ENCODE measurements at places on chromosomes 1 and 21. TPM values are rescaled to one million over a fixed set of nuclear protein-coding genes. Genes with fewer than 3 reads are reported as not detected.

DNA sequence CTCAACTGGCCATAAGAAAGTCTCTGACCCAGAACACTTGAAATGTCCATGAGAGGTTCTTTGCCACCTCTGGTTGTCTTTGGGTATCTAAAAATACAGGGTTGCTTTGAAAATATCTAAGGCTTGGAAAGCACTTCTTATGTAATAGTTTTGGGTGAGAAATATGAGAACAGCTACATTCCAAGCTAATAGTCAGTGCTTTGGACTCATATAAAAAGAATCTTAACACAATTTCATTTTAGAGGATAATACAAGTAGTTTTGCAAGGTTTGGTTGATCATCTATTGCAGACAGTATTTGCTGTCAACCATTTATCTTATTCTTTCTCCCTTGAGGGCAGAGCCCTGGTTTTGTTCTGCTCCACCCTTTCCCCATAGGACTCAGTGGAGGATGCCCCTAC, 207.5 kb downstream of the KCNK2 start:
- no peak for DNase-seq

- no peak for DNase-seq
Measured at GRCh38 chr21:46092811-46093667, 4.9 kb upstream of the COL6A2 start.

GRCh38 chr1:2990376-2991115, 30.7 kb upstream of the ACTRT2 start:
- DNase-seq, result peak; percentile 6

DNA sequence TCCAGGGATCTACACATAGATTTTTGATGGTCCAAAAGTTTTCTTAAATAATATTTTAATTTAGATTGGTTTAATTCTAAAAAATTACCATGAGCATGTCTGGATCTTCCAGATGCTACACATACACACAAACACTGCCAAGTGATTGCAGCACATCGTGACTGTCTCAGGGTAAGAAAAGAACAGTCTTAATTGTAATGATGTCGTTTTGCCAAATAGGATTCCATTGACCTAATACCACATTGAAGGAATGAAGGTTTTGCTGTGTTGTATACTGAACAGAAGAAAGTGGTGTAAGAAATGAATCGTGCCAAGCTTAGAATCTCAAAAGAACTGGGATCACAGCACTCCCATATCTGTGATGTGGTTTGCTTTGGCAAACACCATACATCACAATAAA, 633.3 kb upstream of the CAMK1G start:
- peak; percentile 39 for DNase-seq

DNA sequence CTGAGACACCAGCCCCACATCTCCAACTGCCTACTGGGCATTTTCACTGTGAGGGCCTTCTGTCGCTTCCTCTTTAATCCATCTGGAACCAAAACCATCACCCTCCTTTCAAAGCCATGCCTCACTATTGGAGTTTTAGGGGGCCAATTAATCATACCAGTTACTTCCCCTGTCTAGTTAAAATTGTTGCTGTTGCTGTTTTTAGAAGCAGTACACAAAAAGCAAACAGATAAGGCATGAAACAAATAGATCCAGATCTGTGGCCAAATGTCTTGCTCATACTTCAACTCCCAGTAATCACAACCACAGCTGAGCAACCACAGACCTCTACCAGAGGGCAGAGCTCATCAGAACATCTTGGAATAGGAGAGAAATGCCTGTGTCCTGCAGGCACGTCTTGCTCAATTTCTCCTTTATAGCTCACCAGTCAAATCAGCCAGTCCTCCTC, 133.8 kb upstream of the C1orf105 start:
- peak; percentile 20 for DNase-seq

DNA sequence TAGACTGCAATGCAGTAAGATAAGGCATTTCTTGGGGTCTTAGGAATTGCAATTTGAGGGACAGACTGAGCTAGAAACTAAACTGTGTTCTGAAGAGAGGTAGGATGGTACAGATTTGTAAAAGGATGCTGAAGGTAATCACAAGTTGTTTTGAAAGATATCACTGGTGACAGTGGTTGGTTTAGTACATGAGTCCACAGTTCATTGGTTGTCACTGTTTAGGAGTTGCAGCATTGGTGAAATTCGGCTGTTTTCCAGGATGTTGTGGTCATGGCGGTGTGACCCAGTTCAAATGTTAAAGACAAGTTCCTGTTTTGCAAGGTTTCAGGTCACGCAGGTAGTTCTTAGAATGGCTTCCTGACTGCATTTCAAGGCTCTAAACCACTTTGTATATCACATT, 292.8 kb upstream of the B3GALT2 start:
- no peak for DNase-seq

- no peak for DNase-seq
Measured at GRCh38 chr1:211915924-211916323, 85.4 kb upstream of the LPGAT1 start.

DNA sequence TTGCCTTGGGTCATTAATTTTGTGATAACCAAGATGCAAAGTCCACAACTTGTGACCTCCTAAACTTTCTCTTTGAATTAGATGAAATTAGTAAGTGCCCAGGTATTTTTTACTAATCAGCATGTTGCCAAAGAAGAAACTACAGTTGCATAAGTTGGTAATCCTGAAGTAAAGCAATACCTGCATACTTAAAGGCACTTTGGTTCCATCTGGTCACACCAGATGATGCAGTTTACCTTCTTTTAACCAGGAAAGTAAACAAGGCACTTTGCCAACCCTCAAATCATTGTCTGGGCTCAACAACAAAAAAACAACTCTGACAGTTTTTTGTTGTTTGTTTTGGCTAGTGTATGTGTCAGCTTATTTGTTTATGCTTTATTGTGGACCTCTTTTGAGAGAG, 55.5 kb upstream of the DYNLT5 start:
- DNase-seq, result no peak

DNA sequence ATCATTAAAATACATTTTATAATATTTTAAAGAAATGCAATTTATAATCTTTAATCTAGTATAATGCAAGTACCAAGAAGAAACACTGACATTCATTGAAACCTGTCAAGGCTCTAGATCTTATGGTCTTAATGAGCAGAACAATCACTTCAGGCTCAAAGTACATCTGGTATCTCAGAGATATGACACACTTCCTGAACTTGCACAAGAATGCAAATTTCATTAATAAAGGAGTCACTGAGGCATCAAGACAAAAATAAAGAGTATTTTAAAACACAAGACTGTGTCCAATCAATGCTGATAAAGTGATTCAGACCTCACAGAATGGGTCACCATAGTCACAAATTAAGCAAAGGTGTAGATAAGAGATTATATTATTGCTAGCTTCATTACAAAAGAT, 178.1 kb downstream of the AK5 start:
- DNase-seq, result no peak

- DNase-seq, result no peak
Measured at GRCh38 chr1:220696226-220696862, 6.2 kb downstream of the C1orf115 start.

DNA sequence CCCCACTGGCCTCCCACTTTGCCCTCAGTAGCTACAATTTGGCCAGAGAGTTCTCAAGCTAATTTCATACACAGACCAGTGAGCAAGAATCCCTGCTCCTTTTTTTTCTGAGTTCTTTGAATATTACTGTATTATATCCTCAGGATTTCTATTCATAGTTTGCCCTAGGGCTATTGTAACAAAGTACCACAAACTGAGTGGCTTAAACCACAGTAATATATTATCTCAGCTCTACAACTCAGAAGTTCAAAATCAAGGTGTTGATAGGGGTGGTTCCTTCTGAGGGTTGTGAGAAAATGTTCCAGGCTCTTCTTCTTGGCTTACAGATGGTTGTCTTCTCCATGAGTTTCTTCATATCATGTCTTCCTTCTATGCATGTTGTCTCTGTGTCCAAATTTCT, 289.4 kb upstream of the ESRRG start:
- DNase-seq, result no peak

DNA sequence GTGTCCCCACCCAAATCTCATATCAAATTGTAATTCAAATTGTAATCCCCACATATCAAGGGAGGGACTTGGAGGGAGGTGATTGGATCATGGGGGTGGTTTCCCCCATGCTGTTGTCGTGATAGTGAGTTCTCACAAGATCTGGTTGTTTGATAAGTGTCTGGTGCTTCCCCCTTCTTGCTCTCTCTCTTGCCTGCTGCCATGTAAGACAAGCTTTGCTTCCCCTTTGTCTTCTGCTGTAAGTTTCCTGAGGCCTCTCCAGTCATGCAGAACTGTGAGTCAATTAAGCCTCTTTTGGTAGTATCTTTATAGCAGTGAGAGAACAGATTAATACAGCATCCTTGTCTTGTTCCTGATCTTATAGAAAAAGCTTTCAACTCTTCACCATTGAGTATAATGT, 6.5 kb upstream of the LRRC39 start:
- DNase-seq, result no peak

DNA sequence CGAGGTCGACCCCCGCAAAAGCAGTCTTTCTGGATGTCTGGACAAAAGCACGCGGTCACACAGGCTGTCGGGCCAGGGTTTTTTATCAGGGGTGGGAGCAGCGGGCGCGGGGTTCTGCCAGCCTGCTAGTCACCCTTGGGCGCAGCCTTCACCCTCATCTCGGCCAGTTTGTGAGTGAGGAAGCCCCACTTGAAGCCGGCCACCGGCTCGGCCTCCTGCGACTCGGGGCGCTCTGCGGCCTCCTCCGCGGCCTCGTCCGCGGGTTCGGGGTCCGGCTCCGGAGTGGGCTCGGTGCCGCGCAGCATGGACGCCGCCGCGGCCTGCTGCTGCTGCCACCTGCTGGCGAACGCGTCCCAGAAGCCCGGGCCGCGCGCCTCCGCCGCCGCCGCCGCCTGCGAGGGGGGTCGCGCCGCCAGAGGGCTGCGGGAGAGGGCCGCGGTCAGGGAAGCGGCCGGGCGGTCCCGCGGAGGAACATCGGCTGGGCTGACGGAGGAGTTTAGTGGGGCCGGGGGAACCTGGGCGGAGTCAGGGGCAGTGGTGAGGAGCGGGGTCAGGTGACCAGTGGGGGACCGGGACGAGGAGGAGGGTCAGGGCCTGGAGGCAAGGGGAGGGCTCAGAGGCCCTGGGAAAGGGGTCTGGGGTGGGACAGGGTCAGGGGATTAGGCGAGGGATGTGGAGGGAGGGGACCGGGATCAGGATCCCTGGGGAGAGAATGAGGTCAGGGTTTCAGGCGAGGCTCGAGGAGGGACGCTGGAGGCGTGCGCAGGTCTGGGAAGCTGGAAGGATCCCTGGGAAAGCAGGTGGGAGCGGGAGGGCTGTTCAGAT, 4.5 kb downstream of the C1orf232 start:
- peak; percentile 55 for DNase-seq

DNA sequence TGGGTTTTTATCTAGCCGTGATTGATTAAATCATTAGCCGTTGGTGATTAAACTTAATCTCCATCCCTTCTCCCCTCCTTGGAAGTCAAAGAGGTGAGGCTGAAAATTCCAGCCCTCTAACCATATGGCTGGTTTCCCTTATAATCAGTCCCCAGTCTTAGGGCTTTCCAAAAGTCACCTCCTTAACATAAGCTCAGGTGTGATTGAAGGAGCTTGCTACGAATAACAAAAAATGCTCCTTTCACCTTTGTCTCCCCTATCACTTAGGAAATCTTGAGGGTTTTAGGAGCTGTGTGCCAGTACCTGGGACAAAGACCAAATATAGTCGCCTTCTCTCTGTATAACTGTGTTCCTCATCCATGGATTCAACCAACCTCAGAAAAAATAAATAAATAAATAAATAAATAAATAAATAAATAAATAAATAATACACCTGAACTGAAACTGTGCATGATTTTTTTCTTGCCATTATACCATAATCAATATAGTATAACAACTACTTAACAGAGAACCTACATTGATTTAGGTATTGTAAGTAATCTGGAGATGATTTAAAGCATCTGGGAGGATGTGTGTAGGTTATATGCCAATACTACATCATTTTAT, 82.2 kb downstream of the PAPPA2 start:
- no peak for DNase-seq

- DNase-seq, result no peak
Measured at GRCh38 chr1:173823781-173824314, 625 bp upstream of the DARS2 start.

DNA sequence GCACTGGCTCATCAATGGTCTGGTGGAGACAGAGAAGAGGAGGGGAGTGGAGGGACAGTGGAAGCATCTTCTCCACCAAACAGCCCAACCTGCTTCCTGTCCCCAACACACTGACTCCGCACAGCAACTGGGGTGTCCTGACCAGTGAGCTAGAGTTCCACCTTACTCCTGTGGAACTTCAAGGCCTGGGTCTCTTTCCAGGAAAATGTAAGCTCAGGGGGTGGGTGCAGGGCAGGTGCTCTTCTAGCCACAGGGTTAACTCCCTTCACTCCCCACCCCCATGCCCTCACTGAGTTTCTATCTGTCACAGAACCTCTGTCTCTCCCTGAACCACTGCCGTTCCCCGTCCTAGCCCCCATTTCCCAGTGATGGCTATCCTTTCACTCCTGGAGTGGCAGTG, 876 bp downstream of the MOB3C start:
- DNase-seq, result no peak

DNA sequence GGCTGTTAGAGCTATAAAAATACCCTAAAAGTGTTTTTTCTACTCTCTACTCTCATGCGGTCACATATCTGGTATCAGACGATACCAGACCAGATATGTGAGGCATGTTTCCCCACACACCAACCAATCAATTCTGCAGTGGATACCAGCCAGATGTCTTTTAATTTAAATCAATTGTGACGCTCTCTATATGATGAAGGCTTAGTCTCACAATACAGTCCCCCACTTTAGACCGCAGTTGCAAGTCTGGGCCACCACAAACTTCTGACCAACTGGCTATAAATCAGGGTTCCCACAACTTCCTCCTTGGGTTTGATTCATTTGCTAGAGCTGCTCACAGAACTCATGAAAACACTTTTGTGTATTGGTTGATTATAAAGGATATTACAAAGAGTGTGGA, 586.1 kb upstream of the ZP4 start:
- no peak for DNase-seq

- DNase-seq, result peak; percentile 58
Measured at GRCh38 chr1:154405747-154406571, 816 bp downstream of the IL6R start.

DNA sequence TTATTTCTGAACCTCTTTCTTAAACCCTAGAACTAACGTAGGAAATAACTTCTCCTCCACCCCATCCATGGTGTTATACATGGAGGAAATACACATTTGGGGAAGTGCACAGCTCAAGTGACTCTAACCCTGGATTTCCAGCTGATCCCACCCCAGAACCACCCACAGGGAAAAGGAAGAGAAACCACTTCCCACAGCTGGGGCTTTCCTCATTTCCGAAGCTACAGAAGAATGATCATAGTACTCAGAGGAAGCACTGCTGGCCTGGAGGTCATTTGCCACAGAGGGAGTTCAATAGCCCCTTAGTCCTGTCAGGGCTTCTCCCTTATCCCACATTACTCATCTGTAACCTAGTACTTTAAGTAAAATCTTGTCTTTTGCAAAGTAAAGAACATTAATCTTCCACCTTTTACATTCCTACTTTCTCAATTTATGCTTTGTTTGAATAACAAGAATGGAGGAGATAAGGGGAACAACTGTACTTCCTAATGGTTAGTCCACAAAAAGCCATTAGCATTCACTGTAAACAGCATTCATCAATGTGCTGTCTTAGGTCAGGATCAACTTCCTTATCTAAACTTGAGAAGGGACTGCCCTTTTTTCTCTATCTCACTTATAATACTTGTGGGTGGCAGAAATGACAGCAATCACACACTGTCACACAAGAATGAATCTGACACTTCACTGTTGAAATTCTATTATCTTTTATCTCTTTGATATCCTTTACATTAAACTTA, 63.0 kb upstream of the RGS1 start:
- DNase-seq, result no peak

Gene SPRR2F
- not detected for total RNA-seq

Gene CA6
- total RNA-seq, result not detected

Gene PRAMEF14
- not detected for total RNA-seq

Data from lung (tissue), 17 donors.